ENCODE measurements at places on chromosomes 16 and 17.

DNA sequence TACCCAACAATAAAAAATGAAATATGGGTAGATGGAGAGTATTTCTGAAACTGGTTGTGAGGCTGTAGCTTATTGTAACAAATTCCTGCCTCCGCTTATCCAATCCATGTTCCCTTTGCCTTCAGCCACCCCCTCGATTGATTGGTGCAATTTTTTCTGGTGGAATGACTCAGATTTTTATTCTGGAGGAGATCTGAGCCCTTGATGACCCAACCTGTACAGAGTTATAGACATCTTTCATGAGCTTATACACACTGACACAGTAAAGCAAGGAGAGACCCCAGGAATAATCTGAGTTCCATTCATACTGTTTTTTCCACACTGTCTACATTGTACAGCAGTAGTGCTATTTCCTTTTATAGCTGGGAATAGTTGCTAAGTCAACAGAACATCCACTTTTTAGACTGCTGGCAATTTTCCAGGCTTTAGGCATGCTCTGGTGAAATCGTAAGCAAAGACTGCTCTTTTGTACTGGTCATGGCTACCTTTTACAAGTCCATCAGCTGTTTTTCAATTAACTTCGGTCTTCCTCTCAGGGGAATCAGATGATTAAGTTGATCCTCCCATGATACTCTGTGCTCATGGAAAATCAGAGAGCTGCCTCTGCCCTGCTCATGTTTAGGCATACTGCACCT is 30.1 kb downstream of the CCL4 start:
- no peak for DNase-seq

- no peak for DNase-seq
Measured at GRCh38 chr17:49890852-49891251, 43.0 kb upstream of the TAC4 start.

- no peak for DNase-seq
Measured at GRCh38 chr16:76824791-76825190, 366.2 kb upstream of the MON1B start.

GRCh38 chr16:346587-346986 is 5.9 kb downstream of the AXIN1 start:
- DNase-seq, result no peak

- DNase-seq, result no peak
Measured at GRCh38 chr16:73531021-73531420, 483.1 kb upstream of the ZFHX3 start.

DNA sequence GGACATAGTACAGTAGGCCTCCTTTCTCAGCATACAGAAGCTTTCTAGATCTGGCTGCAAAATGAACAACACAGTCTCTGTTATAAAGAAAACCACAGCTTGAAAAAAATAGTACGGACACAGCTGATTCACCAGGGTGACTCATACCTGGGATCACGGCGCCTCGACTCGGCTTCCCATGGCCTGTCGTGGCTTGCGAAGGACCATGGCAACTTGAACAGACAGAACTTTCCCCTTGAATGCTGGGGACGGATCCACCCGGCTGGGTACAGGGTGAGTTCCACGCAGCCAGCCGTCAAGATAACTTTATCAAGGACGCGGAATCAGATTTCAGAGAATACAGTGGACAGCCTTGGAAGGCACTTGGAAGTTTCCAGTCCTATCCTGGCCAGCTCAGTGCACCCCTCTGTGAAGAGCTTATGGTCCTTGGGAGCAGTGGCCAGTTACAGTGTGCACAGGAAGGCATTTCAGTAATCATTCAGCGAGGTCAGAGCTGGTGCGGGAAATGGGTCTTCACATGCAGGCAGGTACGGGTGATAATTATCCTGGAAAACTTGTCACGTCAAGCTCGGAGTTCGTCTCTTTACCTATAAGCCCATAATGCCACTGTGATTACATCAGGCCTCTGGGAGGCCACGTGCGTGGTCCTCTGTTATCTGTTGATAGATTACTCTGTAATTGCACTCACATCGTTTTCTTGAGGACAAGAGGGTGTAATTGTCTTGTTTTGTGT is 57.9 kb upstream of the MAF start:
- no peak for DNase-seq

DNA sequence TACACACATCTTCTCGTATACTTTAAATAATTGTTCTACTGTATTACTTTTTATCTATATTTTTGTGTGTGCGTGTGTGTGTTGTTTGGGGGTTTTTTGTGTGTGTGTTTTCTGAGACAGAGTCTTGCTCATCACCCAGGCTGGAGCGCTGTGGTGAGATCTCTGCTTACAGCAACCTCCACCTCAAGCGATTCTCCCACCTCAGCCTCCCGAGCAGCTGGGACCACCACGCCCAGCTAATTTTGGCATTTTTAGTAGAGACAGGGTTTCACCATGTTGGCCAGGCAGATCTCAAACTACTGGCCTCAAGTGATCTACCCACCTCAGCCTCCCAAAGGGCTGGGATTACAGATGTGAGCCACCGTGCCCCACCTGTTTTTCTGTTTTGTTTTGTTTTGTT is 1.5 kb upstream of the CMTM4 start:
- DNase-seq, result no peak

DNA sequence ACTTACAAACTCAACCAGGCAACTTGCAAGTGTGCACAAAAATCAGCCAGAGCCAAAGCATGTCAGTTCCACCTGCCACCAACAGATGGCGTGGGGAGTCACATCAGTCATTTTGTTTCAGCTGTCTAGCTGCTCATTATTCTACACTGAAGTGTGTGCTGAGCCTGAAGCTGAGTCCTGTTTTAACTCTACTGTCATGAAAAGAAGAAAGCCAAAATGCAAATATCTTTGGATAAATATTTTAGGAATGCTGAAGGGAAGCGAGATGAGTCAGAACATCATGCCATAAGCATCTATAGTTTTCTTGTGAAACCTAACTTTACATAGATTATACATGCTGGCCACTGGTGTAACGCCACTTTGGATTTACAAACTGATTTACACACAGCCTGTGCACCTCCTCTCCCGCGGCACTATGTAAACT is 172.6 kb downstream of the CDK5R1 start:
- DNase-seq, result peak; percentile 30

DNA sequence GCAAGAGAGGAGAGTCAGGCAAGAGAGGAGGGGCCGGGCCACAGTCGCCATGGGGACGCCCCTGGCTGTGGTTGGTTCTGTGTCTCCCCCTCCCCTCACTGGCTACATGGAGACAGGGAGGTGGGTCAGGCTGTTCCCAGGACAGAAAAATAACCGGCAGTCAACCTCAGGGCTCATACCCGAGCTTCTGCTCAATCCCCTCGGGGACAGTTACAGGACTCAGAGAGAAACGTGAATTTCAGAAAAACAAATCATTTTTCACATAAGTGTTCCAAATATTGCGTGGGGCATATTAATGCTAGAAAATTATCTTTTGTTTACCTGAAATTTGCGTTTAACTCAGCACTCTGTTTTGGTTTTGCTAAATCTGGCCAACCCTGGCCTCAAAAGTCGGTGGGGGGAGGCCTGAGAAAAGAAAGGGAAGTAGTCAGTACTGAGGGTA is 22.2 kb upstream of the CPSF4L start:
- no peak for DNase-seq

DNA sequence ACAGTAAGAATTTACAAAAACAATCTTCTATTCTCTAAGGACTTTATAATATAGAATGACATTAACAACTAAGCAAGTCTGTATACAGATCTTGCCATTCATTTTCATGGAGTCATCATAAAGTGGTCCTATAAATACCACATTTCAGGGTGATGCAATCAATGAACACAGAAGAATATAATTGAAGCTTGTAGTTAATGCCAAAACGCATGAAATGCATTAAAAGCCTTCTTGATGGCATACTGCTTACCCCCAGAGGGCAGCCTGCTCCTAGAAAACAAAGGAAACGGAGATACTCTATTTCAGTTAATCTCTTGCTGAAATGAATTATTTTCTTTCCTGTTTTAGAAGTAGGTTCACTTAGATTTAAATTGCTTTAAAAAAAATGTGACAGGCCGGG is 45.2 kb upstream of the STAC2 start:
- DNase-seq, result no peak

GRCh38 chr17:40547079-40547784 is 18.0 kb downstream of the CCR7 start:
- DNase-seq, result peak; percentile 59

DNA sequence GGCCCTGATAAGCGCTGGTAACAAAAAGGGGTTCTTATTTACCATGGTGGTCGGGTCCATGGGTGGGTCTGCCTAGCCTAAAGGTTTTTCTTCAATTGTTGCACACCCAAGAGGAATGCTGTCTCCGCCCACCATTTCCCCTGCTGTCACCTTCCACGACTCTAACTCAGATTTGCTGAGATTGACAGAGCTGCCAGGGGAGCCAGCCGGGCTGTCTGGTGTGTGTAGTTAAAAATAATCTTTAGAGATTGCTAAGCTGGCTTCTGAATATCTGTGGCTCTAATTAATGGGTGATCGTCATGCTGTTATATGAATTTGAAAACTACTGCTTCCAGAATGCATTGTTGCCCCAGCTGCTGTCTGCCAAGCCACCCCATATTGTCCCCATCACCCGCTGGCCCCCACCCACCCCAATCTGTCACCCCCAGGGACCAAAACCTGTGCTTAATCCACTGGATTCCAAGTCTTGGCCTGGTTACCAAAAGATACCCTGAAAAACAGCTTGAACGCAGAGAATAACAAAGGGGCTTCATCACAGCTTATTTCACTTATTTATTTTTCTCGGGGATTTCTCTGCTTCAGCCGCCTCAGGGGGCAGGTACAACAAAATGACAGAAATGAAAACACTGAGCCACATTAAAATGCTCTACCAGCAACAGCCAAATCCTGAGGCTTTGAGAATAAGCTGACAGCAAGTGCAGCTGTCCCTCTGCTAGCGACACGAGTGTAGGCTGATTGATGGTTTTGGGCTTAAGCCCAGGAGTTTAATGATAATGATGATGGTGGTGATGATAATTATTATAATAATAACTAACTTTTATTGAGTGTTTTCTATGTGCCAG is 46.1 kb upstream of the NLK start:
- DNase-seq, result no peak

GRCh38 chr17:48995974-48996721 is 1.0 kb upstream of the IGF2BP1 start:
- no peak for DNase-seq

DNA sequence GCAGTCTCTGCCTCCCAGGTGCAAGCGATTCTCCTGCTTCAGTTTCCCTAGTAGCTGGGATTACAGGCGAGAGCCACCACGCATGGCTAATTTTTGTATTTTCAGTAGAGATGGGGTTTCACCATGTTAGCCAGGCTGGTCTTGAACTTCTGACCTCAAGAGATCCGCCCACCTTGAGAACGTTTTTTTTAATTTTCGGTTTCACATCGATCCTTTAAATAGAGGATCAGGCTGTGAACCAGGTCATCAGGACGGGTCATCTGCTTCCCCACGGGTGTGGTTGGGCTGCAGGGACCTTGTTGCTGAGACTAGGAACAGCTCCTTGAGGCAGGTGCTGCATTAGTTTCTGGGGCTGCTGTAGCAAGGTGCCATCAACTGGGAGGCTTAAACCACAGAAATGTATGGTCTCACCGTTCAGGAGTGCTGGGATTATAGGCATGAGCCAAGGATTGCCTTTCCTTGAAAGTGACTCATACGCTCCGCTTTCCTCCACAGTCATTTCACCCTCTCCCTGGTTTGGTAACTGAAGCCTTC is 7.9 kb upstream of the NAGPA start:
- DNase-seq, result no peak

DNA sequence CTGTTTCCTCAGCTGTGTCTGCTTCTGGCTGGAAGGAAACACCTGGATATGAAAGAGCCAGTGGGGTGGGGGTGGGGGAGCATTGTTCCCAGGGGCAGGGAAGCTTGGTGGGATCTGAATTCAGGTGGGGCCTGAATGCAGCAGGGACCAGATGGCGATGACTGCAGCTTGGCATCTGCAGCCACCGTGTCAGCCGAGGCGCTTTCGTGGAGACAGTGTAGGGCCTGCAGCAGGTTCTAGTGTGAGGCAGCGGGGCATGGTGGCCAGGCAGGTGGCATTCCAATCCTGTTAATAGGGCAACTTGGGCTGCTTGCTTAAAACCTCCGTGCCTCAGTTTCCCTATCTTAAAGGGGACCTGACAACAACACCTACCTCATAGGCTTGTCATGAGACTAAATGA is 1.7 kb downstream of the PIK3R6 start:
- no peak for DNase-seq

DNA sequence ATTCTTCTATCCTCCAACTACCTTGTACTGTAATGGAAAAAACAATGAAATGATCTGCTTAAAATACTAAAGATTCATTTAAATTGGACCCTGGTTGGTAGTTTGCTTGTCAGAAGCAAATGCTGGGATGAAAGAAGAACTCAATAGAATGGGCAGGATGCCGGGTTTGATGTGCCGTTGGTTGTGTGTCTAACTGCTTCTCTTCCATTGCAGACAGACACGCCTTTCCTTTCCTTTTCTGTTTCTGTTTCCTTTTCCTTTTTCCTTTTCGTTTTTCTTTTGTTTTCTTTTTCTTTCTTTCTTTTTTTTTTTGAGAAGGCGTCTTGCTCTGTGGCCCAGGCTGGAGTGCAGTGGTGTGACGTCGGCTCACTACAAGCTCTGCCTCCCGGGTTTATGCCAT is 64.6 kb downstream of the PLCG2 start:
- DNase-seq, result no peak

GRCh38 chr16:57862698-57863433 is 60.6 kb upstream of the KIFC3 start:
- no peak for DNase-seq

- DNase-seq, result no peak
Measured at GRCh38 chr16:72749091-72749490, 298.8 kb downstream of the ZFHX3 start.

- DNase-seq, result no peak
Measured at GRCh38 chr16:52068447-52069074, 478.4 kb downstream of the TOX3 start.

GRCh38 chr17:27751166-27751565 is 49.2 kb downstream of the NOS2 start:
- no peak for DNase-seq

DNA sequence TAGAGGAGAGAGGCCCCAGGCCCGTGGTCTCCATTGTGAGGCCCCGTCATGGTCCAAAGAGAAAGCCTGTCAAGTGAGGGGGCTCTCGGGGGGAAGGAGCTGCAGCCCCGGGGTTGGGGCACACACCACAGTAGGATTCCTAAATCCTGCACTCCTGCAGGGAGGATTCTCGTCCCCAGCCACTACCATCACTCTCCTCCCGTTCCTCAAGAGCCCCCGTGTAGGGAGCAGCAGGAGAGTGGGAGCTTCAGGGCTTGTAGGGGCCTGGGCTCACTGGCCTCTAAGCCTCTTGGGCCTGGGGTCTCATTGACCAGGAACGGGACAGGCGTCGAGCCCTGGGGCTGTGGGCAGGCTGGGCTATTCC is 821 bp downstream of the C16orf86 start:
- no peak for DNase-seq

DNA sequence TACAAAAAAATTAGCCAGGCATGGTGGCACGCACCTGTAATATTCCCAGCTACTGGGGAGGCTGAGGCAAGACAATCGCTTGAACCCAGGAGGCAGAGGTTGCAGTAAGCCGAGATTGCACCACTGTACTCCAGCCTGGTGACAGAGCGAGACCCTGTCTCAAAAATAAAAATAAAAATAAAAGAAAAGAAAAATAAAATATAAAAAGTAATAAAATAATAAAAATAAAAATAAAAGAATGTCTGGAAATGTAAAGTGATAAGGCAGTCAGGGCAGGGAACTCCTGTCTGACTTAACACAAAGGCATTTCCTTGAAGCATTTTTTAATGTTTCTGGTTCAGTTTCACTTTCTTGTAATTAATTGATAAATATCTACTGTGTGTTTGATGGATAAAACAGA is 34.7 kb upstream of the DNAJA2 start:
- no peak for DNase-seq

- DNase-seq, result no peak
Measured at GRCh38 chr16:649631-650030, 466 bp downstream of the WDR90 start.

GRCh38 chr17:57810721-57811637 is 38.9 kb downstream of the MRPS23 start:
- DNase-seq, result no peak

All from activated T-helper 1 cell treated with Interleukin-2 at 50 U/mL for 16 hours (primary cell).